ENCODE measurements at places on chromosomes 3 and 15.

- no peak for DNase-seq
Measured at GRCh38 chr3:52330194-52330805, 14.2 kb downstream of the DNAH1 start.

GRCh38 chr15:68113273-68113672 is 59.2 kb downstream of the PIAS1 start:
- DNase-seq = no peak

DNA sequence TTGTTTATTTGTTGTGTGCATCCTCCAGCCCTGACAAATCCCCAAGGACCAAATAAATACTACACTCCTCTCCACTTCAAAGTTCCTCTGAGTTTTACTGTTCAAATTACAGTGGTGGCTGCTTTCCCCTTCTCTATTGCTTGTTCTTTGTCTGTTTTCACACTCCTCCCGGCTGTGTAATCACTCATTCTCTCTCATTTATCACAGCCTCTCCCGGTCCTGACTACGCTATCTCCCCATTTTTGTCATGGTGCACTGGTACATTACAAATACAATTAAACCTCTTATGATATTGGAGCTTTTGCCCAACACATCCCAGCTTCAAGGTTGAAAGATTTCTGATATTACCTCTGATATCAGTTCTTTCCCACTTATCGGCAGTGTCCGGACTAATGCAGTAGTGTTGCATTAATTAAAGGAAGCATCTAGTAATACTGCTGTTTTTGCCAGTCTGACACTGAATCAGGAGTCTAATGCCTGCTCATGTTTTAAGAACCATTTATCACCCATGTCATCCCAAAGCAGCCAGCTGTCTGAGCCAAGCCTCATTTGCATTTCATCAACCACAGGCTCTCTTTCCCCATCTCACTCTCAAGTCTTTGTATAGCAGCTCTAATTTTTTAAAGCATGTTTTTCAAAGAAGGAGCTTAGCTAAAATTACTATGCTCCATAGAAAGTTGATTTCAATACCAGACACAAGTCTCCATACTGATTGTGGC is 740.5 kb downstream of the ROBO2 start:
- no peak for DNase-seq

DNA sequence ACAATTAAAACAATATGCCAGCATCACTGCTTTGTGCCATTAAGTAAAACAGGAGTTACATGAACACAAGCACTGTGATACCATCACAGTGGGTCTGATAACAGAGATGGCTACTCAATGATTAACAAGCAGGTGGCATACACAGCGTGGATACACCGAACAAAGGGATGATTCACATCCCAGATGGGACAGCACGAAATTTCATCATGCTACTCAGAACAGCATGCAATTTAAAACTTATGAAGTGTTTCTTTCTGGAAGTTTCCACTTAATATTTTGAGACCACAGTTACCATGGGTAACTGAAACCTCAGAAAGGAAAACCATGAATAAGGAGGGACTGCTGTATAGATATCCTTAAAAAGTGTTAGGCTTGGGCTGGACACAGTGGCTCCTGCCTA is 44.5 kb downstream of the SLC24A1 start:
- peak; percentile 87 for DNase-seq

GRCh38 chr15:51144021-51144532 is 49.4 kb upstream of the TNFAIP8L3 start:
- peak; percentile 62 for DNase-seq

GRCh38 chr15:64635499-64636495 is 139.6 kb downstream of the RBPMS2 start:
- DNase-seq = peak; percentile 77

- DNase-seq = no peak
Measured at GRCh38 chr15:64875641-64876223, 34.0 kb downstream of the PLEKHO2 start.

- no peak for DNase-seq
Measured at GRCh38 chr3:14453876-14454638, 51.7 kb downstream of the SLC6A6 start.

- DNase-seq = no peak
Measured at GRCh38 chr15:88606070-88606794, 14.9 kb upstream of the AEN start.

DNA sequence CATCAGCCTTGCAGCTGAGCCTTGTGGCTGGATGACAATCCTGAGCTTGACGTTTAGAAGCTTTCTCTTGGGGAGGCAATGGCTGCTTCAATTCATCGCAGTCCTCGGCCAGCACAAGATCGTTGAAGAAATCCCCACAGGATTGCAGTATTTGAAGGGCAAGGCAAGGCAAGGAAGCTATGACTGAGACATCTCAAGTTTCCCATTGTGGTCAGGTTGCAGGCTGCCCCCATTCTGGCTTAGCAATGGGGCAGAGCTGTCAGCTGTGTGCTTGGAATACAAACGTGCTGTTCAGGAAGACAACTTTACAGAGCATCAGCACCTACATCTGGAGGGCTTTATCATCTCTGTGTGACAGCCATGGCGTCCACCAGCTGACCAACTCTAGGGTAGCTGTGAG is 275.9 kb upstream of the TBL1XR1 start:
- no peak for DNase-seq

GRCh38 chr3:172153335-172153861 is 114.0 kb downstream of the FNDC3B start:
- peak; percentile 99 for DNase-seq

GRCh38 chr3:135688003-135688402 is 277.5 kb upstream of the PPP2R3A start:
- no peak for DNase-seq

GRCh38 chr15:40782609-40783227 is 12.9 kb downstream of the C15orf62 start:
- DNase-seq = peak; percentile 83

GRCh38 chr3:193446965-193447602 is 68.5 kb upstream of the ATP13A5 start:
- no peak for DNase-seq

GRCh38 chr3:8458238-8458661 is 43.4 kb upstream of the LMCD1 start:
- DNase-seq = peak; percentile 23
